ENCODE measurements at places on chromosomes 1 and 21.

DNA sequence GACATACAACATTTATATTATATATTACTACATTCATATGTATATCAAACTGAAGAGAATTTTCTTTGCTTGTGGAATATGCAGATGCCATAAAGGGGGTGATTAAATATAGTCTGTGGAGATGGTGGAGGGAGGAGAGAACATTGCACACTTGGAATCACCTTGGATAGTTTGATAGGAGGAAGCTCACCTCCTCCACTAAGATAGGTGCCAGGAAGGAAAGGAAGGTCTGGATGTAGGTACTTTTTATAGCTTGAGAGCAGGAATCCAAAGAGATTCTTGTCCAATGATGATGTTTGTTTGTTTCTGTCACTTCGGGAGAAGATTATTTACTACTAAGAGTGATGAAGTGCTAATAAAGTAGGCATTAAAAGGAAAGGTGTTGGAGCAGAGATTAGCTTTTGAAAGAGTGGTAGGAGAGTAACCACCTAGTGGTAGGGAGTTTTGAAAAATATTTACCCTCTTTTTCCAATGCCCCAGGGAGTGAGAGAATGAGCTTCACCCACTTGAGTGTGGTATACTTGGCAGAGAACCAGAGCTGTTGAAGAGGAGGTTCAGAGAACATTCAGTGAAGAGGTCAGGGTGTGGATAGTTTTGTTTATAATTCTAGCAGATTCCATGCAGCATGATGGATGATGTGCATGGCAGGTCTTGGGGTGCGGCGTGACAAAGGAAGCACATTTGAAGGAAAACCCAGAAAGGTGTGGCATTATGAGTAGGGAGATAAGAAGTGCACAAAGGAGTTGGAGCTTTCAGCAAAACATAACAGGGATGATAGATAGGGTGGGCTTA is 145.0 kb downstream of the PATJ start:
- DNase-seq: no peak

- no peak for DNase-seq
Observed at GRCh38 chr1:30381266-30381665, 342.1 kb downstream of the MATN1 start.

DNA sequence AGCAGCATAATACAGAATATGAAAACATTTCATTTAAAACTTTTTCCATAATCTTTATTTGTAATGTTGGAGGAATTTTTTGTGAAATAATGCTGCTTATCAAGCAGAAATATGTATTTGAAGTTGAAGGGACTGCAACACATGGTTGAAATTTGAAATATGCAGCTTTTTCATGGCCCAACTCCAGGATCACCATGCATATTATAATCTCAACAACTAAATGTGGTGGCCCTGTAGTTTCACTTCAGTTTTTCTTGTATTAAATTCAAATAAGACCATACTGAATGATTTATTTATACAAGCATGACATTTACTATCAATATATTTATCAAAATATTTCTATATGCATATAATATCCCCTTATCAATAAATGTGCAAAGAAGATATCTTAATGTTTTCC is 157.7 kb upstream of the LHX8 start:
- no peak for DNase-seq

DNA sequence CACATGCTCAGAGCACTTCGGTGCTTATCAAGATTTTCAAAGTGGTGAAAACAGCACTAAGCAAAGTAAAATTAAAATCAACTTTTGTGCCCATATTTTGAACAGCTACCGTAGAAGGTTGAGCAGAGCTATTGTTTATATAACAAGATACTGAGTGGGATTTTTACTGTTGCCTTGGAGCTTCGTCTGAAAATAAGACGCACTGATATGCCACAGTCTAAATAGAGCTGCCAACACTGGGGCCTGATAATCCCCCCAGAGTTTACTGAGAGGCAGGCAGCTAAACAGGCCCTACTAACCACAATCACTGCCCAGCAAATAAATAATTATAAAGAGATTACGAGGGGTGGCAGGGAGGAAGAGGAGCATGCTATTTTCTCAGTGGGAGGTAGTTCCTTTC is 650 bp upstream of the CCDC190 start:
- no peak for DNase-seq

DNA sequence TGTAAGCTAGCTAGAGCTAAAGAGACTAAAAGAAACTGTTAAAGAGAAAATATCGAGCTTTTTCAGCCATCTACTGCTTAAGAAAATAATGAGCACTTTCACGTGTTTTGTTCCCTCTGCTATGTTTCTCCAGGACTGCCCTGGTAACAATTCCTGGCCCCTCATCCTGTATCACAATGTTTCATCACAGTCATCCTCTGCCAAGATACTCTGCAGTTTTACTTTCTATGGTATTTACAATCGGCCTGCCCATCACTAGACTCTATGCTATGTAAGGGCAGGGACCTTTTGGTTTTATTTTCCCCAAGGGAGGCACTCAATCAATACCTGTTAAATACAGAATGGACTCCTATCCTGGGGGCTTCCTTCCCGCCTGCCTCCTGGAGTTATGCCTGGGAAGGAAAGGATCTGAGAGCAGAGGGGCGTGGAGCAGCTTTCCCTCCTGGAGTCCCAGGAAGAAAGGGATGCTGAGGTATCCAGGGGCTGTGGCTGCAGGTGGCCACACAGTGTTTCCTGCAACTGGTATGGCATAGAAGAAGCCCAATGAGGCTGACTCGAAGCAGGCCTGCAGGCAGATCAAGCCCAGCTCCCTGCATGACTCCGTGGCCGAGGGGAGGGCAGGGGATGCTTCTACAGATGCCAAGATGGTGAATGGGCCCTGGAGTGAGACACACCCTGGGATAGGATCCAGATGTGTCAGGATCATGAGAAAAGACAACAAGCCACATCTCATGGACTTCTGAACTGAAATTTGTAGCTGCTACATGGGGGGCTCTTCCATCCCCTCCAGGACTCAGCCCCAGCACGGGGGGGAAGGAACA is 52.9 kb downstream of the MATN1 start:
- no peak for DNase-seq

- no peak for DNase-seq
Observed at GRCh38 chr1:217953922-217954321, 322.8 kb downstream of the SPATA17 start.

DNA sequence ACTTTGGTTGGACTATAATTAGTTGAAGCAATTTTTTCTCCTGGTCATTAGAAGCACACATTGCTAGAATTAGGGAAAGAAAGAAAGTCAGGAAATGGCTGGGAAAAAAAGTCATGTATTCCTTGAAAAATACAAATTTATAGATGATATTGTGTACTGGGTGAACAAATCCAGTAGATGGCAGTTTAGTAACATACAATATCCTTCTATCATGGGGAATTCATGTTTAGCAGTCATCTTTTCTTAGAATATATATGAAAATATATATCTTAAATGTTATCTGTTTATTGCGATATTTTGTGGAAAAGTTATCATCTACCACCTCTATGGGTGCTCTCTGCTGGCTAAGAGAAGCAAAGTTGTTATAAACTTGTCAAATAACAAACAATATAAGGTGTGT is 13.1 kb upstream of the ZRANB2 start:
- no peak for DNase-seq

- no peak for DNase-seq
Observed at GRCh38 chr1:113701429-113701828, 57.9 kb downstream of the PHTF1 start.

- no peak for DNase-seq
Observed at GRCh38 chr1:98854137-98854536, 150.5 kb downstream of the PLPPR5 start.

- DNase-seq: no peak
Observed at GRCh38 chr1:153984123-153984894, 1.8 kb downstream of the RAB13 start.

DNA sequence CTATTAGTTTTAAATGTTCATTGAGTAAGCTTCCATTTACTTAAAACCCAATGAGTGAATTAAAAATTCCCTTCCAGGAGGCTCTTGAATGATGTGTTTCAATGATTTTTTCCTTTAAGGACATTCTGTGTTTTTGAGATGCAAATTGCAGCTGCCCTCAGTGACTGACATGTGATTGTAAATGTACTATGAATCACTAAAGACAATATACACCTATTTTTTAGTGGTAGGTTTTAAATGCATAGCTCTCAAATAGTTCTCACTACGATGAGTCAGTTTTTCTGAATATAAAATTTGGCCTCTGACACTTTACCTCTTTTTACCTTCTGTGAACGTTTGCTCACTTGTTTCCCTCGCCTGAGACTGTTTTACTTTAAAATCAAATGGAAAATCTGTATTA is 204.7 kb downstream of the BARHL2 start:
- no peak for DNase-seq

GRCh38 chr1:115164940-115165705 is 75.8 kb upstream of the TSPAN2 start:
- no peak for DNase-seq

- DNase-seq: no peak
Observed at GRCh38 chr1:210571356-210572284, 242.9 kb downstream of the HHAT start.

DNA sequence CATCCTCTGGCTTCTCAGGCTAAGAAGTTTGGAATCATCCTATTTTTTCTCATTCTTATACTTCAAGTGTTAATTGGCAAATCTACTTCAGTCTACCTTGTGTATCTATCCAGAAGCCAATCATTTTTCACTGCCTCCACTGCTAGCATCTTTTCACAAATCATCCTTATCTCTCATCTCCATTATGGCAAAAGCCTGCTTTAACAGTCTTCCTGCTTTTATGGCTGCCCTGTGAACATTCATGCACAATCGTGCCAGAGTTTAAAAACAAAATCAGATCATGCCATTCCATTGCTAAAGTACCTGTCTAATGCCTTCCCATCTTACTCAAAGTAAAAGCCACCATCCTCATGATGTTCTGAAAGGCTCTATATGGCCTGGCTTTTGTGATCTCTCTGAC is 19.2 kb upstream of the CYP2J2 start:
- no peak for DNase-seq

- DNase-seq: no peak
Observed at GRCh38 chr1:64114012-64114525, 89.4 kb upstream of the UBE2U start.

GRCh38 chr1:205798577-205798976 is 14.4 kb downstream of the SLC41A1 start:
- DNase-seq: no peak

- DNase-seq: no peak
Observed at GRCh38 chr1:206786212-206786886, 14.1 kb upstream of the IL10 start.

GRCh38 chr1:8017495-8018197 is 8.5 kb downstream of the ERRFI1 start:
- no peak for DNase-seq

DNA sequence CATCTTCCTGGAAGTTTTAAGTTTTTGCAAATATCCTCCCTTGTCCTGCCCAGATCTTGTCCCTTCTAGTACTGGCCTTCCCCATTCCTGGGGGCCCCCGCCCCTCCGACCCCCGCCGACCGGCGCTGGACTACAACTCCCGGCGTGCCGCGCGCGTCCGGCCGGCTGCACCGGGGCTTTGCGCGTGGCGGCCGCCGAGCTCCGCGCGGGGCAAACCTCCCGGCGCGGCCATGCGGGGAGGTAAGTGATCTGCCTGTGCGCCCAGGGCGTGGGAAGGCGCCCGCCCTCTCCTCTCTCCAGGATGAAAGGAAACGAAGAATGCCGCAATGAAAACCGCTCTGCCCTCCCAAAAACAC is 3.2 kb upstream of the SAMD13 start:
- peak; percentile 23 for DNase-seq

DNA sequence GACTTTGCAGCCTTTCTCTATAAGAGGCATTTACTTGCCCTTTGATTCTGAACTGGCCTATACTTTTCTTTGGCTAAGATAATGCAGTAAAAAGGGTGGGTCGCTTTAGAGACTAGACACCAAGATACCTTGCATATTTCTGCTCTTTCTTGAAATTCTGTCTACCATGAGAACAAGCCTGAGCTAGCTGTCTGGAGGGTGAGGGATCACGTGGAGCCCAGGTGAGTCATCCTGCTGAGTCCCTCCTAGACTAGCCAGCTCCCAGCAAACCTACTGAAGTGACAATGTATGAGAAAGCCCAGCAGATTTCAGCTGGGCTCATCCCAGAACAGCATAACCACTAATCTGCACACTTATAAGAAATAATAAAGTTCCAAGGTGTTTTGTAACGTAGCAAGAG is 408.0 kb upstream of the KAZN start:
- no peak for DNase-seq

GRCh38 chr1:156248323-156248683 is 447 bp upstream of the PAQR6 start:
- DNase-seq: no peak

DNA sequence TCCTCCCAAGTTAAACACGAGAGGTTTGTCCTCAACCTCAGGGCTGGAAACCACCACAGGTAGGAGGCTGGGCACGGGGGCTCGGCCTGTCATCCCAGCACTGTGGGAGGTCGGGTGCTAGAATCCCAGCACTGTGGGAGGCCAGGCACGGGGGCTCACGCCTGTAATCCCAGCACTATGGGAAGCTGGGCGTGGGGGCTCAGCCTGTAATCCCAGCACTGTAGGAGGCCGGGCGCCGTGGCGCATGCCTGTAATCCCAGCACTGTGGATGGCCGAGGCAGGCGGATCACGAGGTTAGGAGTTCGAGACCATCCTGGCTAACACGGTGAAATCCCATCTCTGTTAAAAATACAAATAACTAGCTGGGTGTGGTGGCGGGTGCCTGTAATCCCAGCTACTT is 6.7 kb upstream of the CDK11A start:
- DNase-seq: no peak

GRCh38 chr1:162137179-162137960 is 67.9 kb downstream of the NOS1AP start:
- no peak for DNase-seq

DNA sequence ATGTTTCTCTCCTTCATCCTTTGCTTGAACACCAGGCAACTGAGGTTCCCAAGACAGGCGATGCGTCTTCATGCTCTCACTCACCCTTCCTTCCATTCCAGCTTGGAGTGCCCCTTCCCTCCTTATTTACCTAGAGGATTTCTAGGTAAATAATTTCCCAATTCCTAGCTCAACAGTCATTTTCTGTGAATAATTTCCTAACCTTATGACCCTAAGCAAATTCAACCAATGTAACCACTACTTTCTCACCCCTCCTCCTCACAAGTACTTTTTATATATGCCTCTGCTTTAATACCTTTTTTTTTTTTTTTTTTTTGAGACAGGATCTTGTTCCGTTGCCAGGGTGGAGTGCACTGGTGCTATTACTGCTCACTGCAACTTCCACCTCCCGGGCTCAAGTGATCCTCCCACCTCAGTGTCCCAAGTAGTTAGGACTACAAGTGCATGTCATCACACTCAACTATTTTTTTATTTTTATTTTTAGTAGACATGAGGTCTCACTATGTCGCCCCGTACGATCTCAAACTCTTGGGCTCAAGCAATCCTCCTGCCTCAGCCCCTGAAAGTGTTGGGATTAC is 86.7 kb downstream of the USP24 start:
- no peak for DNase-seq

DNA sequence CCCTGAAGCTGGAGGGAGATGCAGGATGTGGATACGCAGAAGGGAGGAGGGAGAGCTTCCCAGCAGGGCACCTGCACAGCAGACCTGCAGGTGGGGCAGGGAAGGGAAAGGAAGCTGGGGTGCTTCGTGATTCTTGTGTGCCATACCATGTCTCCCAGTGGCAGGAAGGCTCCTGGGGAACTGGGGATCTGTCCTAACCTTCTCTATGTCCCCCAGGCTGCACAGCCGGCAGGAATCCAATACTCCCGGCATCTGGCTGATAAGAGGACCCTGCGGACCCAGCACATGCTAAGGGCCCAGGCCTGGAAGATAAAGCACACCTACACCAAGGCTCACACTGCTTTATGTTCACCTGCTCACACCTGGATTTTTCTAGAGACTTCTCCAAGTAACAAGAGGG is 79.4 kb downstream of the ITPKB start:
- no peak for DNase-seq

Measured in activated CD4-positive, alpha-beta T cell treated with anti-CD3 and anti-CD28 coated beads for 1 hour (primary cell).